Trophoblast cell (in vitro differentiated cells and primary cell): ENCODE measurements at places on chromosomes 6 and 20.

- DNase-seq: no peak
Measured at GRCh38 chr6:136446579-136447187, 103.5 kb downstream of the MAP7 start.

- DNase-seq: peak; percentile 79
Measured at GRCh38 chr6:154520280-154520679, 9.8 kb upstream of the CNKSR3 start.

- no peak for DNase-seq
Measured at GRCh38 chr6:77440206-77440976, 22.9 kb downstream of the HTR1B start.

DNA sequence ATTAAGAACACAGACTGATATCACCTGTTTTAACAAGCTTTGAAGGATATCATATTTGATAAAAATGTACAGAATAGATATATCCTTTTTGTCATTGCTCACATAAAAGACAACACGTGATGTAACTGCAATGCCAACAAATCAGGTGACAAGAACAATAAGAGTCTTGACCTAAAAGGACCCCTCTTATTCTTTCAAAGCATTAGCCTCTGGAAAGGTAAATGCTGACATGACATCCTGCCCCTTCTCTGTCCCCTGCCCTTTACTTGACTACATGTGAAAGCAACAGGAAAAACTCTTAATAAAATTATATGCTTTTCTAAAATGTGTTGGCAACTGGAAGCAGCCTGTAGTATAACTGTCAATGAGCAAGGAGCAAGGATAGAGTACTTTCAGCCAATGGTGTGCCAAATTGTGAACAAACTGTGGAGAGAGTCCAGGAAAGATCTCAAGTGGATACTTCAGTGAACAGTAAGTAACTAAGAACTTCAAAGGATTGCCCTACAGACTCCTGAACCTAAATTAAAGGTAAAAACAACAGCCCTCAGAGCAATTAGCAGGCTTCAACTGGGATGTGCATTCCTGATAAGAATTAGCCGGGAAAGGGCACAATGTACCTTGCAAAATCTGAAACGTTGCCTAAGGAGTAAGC lies 16.3 kb downstream of the PTPRK start:
- DNase-seq: peak; percentile 21

DNA sequence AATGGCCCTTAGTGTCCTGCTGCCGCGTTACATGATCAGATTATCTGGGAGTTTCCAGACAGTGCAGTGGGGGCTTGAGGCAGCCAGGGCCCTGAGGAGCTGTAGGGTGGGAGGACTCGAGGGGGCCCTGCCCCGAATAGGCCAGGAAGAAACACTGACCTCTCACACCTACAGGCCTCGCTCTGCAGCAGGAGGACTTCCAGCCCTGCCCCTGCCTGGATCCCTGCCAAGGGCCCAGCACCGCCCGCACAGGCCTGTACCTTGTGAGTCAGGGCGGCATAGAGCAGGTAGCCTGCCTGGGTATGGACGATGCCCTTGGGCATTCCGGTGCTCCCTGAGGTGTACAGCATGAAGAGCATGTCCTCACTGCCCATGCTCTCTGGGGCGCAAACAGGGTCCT lies 30.1 kb upstream of the APMAP start:
- DNase-seq: peak; percentile 9

DNA sequence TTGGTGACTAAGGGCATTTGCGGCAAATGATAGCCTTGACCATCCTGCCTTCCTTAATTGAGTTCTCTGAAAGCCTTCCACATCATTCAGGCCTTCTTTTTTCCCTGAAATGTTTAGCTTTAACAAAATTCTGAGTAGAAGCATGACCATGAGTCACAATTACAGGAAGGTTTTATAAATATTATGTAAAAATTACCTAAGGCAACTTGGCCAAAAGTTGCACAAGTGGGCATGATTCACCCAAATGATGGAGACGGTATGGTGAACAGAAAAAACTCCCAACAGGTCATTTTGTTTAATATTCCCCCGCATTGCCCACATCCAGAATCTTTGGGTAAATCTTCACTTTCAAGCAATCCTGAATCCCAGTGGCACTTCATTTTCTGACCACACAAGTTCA lies 37.0 kb downstream of the MC3R start:
- DNase-seq: peak; percentile 34

DNA sequence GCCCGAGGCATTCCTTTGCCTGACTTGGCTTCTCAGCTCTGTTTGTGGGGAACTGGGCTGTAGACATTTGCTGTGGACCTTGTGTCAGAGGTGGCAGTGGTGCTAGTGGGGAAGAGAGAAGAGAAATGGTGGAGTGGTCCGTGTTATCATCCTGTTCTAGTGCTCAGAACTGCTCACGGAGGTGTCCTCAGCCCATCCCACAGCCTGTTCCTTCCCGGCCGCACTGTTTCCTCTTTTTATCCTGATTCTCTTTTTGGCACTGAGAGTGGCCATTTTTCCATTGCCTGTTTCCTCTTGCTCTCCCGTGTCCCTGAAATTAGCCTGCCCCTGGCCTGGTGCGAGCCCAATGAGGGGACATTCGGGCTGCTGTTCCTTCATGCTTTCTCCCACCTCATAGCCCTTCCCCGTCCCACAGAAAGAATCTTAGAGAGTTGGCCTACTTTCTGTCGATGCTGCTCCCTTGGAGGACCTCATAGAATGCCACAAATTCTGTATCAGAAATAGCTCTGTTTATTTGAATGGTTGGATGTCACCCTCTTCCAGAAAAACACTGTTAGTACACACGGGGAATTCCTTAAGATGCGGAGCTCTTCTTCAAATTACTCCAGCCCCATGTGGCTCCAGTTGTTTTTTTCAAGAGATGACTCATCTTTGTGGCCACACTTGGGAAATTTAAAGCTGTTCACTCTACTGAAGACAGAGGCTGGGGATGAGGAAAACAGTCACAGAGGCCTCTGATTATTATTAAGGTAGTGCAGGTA lies 26.1 kb downstream of the FARS2 start:
- DNase-seq: peak; percentile 4

DNA sequence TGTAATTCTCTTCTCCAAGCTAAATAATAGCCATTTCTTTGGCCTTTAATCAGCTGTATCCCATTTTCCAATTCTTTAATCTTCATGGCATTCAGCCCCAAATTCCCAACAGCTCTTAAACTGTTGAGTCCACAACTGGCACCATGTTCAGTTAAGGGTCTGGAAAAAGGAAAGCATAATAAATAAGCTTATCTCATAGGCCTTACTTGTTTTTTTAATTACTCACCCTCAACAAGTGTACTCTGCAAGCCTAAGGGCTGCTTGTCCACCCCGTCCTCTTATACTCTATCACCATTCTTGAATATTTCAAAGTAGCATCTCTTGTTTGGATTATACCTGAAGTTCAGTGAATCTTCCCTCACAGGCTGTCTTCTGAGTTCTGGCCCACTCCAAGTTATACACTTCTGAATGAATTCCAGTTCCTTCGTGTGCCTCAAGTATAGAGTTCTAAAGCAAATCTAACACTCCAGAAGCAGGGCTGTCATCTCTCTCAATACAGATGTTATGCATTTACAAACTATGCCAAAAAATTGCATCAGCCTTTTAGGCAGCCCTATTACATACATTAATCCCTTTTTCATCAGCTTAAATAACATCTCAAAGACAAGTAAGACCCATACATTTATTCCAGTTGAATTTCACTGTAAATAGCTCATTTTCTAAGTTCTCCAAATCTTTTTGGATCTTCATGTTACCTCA lies 98.7 kb downstream of the COL21A1 start:
- DNase-seq: no peak

DNA sequence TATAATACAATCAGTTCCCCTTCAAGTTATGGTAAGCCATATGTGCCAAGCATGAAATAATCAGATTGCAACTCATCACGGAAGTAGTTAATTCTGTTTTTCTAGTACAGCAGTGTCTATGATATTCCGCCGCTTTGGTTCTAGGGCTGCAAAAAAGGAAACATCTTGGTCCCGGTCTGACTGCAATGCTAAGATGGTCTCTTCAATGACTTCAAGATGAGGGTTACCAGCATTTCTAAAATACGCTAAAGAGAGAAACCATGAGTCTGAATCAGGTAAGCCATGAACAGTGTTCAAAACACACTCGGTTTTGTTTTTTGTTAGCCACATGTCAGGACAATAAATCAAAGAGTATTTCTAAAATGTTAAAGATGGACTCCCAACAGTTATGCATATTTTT lies 3.2 kb upstream of the ANKRD60 start:
- no peak for DNase-seq

- DNase-seq: no peak
Measured at GRCh38 chr6:23752414-23752813, 373.6 kb upstream of the NRSN1 start.

DNA sequence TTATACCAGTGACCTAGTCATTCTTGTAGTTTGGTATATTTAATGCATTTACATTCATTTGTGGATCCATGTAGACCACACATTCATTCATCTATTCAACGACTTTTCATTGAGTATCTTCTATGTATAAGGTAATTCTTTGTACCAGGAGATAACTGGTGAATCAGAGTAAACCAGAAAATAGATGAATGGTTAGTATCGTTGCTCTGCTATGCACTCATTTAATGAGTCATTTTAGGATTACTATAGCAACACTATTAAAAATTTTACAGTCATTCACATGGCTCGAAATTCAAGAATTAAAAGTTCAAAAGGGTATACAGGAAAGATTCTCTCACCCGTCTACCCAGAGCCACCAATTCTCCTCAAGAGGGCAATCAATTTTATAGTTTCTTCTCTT lies 26.8 kb downstream of the DOK5 start:
- no peak for DNase-seq

GRCh38 chr20:1225783-1226654 lies at the start of gene RAD21L1:
TSS of gene RAD21L1 (plus strand) at chr20:1226044. CDS start at chr20:1228454, 2,410 bp downstream.
- peak; percentile 43 for DNase-seq

DNA sequence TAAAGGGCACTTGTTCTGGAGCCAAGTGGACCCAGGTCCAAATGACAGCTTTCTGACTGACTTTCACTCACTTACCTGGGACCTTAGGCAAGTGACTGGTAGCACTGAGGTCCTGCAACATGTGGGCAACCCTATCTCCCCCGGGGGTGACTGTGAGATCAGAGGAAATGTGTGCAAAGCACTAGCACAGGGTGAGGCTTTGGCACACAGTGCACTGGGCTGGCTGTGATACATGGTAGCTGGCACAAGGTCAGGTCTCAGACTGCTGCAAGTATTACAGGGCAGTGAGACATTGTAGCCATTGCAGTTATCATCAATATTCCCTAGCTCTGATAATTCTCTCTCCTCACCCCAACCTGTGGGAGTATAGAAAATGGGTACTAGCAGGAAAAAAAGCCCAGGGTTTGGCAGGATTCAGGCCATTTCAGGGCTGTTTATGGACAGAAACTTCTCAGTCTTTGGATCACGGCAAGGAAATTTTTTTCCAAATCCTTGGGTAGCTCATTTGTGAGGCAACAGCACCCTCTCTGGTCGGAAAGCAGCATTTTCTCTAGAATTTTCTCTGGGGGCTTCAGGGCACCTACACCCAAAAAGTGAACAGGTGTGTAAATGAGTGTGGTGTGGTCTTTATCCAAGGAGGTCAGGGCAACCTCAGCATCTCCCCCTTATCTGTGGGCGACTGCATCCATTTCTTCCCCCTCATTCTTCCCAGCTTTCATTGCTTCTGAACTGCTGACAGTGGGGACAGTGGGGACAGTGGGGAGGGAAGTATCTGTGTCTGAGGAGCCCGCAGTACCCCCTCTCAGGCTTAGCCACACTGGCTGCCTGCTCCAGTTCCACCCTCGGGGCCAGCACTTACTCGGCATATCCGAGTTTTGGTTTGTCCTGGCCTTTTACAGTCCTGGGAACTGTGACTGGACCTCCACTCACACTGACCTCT lies 148.7 kb upstream of the PHACTR3 start:
- peak; percentile 60 for DNase-seq

DNA sequence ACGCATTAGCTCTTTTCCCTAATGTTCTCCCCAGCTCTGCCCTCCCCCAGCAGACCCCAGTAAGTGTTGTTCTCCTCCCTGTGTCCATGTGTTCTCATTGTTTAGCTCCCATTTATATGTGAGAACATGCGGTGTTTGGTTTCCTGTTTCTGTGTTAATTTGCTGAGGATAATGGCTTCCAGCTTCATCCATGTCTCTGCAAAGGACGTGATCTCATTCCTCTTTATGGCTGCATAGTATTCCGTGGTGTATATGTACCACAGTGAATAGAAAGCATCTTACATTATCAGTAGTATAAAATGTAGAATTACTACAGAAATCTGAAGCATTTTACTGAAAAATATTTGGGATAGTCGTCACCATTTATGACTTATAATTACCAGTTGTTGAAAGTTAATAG lies 21.8 kb downstream of the HLA-DRA start:
- no peak for DNase-seq

DNA sequence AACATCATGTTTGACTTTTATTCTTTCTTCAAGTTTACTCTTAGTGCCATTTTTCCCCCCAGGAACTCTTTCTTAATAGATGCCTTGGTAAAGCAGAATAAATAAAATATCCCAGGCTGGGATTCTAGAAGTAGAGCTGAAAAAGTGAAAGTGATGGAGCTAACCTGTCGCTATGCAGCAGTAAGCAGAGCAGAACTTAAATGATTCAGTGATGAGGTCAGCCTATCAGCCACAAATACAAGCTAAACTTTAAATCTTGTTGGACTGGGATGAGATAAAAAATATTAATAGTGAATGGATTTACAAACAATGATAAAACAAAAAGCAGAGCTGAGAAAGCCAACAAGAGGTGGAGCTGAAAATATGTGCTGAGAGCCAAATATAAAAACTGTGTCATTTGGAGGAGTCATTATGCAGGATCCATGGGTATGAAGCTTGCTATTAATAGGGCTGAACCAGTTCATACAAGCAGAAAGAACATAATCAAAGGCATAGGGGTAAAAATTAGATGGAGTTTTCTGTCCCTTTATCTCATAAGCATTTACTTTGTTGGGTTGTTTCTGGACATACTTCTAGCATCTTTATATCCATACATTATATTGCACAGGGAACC lies 877.8 kb downstream of the EPHA7 start:
- DNase-seq: no peak

- DNase-seq: no peak
Measured at GRCh38 chr6:160104821-160105517, 16.6 kb upstream of the SLC22A1 start.

DNA sequence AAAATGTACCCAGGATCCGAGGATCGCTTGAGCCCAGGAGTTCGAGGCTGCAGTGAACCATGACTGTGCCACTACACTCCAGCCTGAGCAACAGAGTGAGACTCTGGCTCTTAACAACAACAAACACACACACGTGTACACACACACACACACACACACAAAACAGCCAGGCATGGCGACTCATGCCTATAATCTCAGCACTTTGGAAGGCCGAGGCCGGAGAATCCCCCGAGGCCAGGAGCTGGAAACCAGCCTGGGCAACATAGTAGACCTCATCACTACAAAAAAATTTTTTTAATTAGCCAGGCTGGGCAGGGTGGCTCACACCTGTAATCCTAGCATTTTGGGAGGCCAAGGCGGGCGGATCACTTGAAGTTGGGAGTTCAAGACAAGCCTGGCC lies 23.3 kb upstream of the ARFGEF2 start:
- DNase-seq: peak; percentile 96

DNA sequence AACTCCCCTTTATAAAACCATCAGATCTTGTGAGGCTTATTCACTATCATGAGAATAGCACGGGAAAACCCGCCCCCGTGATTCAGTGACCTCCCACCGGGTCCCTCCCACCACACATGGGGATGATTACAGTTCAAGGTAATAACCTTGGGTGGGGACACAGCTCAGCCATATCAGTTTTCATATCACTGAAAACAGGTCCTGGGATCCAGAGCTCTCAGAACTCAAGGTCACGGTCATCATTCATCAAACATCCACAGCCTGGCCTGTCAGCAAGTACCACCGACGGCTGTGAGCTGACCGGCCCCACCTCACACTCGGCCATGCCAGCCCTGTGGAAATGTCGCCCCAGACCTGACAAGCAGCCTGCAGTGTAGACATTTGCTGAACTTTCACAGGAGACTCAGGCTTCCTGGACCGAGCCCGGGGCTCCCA lies 14.1 kb upstream of the FRMD1 start:
- no peak for DNase-seq
